Stimulated activated CD8-positive, alpha-beta memory T cell treated with anti-CD3 and anti-CD28 coated beads, Interleukin-4, amount 100 ng/mL, for 48 hours (primary cell): ENCODE measurements at places on chromosomes 1 and 21.

GRCh38 chr1:52633291-52633754, 355 bp downstream of the SHISAL2A start:
- DNase-seq, result peak; percentile 44

GRCh38 chr1:80450711-80451110, 1350.0 kb upstream of the ADGRL2 start:
- no peak for DNase-seq

- no peak for DNase-seq
These were observed at the start of gene SH3BGR for GRCh38 chr21:39451332-39452206. Gene SH3BGR (plus strand): TSS chr21:39451970. CDS start chr21:39452097, 127 bp downstream.

GRCh38 chr1:228393268-228393701, 13.3 kb downstream of the TRIM11 start:
- no peak for DNase-seq

DNA sequence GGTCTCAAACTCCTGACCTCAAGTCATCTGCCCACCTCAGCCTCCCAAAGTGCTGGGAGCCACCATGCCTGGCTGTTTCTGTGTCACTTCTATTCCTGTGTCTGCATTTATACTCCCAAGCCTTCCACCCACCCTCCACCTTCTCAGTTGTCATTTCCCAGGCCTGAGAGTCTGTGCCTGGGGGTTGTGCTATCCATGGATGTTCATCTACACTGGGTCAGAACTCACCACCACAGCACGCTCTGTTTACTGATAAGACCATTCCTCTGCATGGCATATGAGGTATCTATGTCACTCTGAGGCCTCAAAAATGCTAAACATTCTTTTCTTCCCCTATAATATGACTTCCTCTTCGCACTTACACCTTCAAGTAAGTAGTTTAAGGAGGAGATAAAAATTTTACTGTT, 6.1 kb downstream of the NENF start:
- DNase-seq, result no peak

- peak; percentile 50 for DNase-seq
These were observed 77.6 kb upstream of the CHRM3 start for GRCh38 chr1:239308701-239309333.

GRCh38 chr1:9052272-9053049, 17.0 kb downstream of the SLC2A5 start:
- DNase-seq, result no peak

DNA sequence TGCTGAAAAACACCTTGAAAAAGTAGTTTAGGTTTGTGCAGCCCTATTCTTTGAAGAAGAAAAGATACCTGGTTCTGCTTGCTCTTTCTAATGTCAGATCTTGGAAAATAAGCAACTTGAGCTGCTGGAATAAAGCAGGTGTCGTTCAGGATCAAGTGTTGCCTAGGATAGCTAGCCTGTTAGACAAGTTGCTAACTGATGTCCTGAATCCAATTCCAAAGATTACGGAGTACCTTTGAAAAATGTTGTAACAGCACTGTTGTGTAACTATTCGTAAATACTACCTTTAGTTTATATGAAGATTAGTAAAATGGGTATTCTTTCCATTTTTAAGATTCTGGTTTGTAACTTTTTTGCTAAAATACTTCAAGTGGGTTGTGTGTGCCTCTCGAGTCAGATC, 151.5 kb downstream of the CLEC20A start:
- DNase-seq, result no peak

DNA sequence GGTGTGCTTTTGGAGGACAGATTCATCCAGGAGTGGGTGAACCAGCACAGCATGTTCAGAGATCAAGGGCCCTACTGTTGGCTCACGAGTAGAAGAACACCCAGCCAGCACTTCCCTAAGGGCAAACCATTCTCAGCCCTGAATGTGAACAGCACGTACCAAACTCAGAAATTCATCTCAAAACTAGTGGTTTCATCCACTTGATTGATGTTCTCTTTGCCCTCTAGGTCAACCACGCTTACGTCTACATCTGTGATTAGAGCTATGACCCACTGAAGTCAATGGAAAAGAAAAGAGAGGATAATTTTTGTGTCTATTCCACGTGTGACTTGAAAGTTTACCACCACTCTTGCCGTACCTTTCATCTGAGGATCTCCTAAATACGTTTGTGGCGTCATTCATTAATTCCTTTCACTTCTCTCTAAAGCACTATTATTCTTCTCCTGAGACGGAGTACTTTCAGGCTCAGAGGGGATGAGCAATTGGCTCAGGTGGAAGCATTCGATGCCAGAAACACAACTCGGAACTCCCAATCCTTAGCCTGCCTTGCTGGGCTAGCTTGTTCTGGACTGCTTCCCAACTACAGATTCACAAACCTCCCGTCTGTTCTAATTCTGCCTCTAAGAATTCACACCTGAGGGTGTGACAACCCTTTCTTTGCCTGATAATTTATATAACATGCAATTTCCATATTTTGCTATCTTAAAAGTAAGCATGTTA, 57.3 kb upstream of the HIVEP3 start:
- DNase-seq, result no peak

- no peak for DNase-seq
These were observed 222.3 kb downstream of the NTNG1 start for GRCh38 chr1:107363154-107363553.
